Lower leg skin (tissue), 4 donors: ENCODE measurements at places on chromosomes 1 and 21. TPM values are rescaled to one million over a fixed set of nuclear protein-coding genes. Genes with fewer than 3 reads are reported as not detected.

DNA sequence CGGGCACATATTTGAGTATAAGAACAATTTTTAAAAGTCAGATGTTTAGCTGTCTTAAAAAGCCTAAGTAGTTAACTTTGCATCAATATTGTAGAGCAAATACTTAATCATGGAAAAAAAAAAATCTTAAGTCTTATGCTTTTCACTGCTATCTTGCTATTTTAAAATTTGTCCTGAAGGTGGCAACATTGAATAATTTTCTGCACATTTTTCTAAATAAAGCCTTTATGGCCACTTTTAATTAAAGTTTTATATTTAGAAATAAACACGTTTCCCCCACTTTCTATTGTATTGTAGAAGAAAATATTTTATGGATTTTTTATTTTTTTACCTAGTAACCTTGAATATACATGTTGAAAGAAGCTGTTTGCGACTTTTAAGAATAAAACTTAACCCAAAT is 198.8 kb downstream of the AMY1C start:
- DNase-seq, result no peak

- no peak for DNase-seq
Observed at GRCh38 chr1:220670365-220670764, 19.8 kb upstream of the C1orf115 start.

GRCh38 chr1:186202271-186202764 is 172.7 kb downstream of the TPR start:
- DNase-seq, result peak; percentile 81

GRCh38 chr1:60273185-60273584 is 199.6 kb upstream of the C1orf87 start:
- DNase-seq, result no peak

DNA sequence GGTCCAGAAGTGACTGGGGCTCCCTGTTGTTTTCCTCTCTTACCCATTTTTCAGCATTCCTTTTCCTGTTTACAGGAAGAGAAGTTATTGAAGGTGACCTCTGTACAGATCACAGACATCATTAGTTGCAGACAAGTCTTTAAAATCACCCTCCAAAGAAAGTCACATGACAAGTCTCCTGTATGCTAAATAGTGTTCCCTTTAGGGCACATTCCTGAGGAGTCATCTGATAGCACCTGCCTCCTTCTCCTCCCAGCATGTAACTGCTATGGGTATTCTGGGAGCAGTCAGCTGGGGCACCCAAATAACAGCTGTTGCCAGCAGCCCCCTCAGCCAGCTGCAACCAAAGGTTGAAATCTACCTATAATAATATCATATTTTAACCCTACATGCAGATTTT is 200.6 kb downstream of the PTGER3 start:
- no peak for DNase-seq

GRCh38 chr1:76005765-76006164 is 68.8 kb upstream of the ST6GALNAC3 start:
- DNase-seq, result no peak

GRCh38 chr1:227793948-227794816 is 21.3 kb upstream of the PRSS38 start:
- peak; percentile 89 for DNase-seq

DNA sequence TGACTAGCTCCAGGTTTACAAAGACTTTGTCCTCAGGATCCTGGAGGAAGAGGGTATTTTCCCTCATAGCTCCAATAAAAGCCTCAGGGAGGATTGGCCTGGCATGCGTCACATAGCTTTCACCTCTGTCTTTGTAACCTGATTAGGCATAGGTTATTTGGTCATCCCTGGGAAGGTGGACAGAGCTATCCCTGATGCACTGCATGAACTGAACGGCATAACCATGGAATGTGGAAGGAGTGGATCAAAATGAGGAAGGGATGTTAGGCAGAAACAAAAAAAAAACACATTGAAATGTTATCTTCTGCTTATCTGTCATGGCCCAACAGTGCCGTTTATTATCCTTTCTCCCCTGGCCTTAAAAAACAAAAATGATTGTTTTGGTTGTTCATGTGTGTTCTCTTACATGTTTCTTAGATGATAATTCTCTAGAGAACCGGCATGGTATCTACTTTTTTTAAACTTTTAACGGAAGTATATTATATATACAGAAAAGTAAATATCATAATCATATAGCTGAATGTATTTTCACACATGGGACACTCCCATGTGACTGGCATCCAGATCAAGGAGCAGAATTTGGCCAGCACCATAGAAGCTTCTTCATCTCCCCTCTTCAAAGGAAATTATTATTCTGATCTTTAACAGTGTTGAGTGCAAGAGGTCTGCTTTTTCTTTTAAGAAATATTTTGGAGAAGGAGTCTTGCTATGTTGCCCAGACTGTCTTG is 85.3 kb downstream of the RPS6KC1 start:
- DNase-seq, result no peak

GRCh38 chr1:241600496-241600901 is 39.7 kb downstream of the CHML start:
- DNase-seq, result no peak

DNA sequence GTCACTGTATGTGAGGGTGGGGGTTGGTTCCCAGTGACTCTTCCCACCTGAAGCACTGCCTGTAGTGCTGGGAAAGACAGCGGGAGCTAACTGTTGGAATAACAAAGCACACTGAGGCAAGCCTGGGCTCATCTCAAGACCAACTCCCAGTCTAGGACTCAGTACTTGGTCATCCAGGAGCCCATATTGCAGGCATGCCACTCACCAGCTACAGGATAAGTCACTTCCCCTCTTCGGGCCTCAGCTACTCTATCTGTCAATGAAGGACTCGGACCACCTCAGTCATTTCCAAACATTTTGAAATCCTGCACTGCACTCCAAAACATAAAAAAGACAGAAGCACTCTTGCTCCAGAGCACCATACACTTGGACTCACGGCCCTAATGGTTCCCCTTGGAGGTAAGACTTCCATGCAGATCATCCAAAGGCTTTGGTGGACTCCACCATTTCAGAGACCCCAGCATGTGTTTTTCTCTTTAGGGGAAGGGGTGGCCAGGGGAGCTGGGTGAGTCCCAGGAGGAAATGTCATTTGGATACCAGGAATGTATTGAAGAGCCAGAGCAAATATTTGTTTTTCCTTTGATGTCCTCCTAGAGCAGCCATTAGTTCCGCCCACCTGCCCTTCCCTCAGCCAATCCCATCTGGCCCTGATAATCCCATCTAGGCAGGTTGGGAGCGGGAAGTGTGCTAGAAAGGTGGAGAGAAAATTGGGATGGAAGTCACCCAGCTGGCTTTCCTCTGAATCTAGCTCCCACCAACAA is 3.1 kb downstream of the NUAK2 start:
- no peak for DNase-seq

DNA sequence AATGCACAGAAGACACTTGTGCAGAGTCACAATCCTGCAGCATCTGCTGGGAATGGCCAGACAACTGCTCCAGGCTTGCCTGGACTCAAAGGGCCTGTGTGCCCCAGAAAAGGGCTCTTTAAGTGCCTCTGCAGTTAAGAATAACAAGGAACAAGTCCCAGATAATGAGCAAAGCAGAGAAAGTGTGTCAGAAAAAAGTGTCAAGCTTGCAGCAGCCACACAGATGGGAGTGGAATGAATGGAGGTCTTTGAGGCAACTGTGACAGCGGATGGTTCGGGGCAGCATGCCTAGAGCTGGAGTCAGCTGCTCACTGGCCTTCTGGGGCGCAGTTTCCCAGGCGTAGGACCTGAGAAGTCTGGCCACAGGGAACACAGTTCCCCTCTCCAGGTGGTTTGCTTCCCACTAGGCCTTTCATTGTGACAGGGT is 5.1 kb downstream of the PARP1 start:
- no peak for DNase-seq

GRCh38 chr1:199794105-199794863 is 233.2 kb upstream of the NR5A2 start:
- no peak for DNase-seq

GRCh38 chr1:206430031-206430983 is 40.0 kb upstream of the IKBKE start:
- DNase-seq, result no peak

DNA sequence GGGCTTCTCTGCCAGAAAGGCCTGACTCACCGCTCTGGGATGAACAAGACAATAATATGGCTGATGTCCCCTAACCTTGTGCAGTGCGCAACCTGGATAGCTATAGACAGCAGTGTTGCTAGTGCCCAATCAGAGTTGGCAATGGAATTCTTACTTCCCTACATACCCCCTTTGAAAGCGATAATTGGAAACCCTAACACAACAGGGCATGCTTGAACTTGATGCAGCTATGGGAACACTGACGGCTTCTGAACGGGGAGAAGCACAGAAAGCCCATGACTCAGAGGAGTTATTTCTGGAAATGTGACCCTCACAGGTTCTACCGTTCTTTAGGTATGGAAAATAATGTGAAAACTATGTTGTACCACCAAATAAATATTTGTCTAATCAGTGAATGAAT is 200.6 kb downstream of the TRABD2B start:
- DNase-seq, result no peak

DNA sequence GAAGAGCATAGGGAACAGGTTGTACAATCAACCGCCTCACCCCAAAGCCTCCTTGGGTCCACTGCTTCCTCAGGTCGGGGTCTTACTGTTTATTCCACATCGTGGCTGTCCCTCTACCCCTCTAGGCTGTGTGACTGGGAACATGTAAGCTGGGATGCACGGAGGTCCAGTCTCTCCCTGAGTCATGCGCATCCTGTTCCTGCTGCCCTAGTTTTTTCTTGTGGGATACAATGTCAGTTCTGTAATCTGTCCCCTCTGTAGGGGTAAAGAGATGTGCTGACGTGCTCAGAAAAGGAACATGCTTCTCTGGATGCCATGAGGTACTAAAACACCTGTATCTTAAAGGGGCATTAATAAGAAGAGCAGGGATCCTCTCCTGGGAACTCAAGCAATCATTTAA is 66.2 kb downstream of the SLC45A1 start:
- DNase-seq, result no peak

- DNase-seq, result no peak
Observed at GRCh38 chr1:183537405-183537804, 52.9 kb downstream of the NCF2 start.

DNA sequence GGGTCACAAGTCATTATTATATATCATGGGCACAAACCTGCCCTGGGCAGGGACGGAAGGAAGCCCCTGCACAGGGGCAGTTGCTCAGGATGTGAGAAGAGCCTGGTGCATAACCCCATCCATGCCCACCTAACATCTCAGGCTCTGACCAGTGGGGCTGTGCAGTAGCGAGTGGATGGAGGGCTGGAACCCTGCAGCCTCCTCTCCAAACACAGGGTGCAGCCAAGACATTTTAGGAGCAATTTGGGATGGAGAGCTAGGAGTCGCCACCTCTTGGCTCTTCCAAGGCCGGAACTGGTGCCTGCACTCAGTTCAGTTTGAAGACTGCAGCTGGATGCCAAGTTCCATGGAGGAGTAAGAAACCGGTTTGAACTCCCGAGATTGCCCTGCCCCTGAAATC is 2.8 kb downstream of the MX1 start:
- peak; percentile 72 for DNase-seq

DNA sequence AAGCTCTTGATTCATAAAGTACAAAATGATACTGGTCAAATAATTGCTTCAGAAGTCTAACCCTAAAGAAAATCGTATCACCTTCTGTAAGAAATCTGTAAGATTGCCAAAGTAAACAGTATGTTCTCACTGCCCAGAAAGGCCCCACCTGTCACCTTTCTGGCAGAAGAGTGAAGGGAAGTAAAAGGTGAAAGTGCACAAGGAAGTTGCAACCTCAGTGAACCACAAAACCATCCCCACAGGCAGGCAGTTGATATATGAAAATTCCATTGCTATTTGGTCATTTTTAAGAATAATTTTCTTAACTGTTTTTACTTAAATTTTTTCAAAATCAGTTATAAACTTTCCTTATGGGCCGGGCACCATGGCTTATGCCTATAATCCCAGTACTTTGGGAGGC is 48.5 kb upstream of the FBXO28 start:
- no peak for DNase-seq

GRCh38 chr1:199678771-199679170 is 348.7 kb upstream of the NR5A2 start:
- no peak for DNase-seq

DNA sequence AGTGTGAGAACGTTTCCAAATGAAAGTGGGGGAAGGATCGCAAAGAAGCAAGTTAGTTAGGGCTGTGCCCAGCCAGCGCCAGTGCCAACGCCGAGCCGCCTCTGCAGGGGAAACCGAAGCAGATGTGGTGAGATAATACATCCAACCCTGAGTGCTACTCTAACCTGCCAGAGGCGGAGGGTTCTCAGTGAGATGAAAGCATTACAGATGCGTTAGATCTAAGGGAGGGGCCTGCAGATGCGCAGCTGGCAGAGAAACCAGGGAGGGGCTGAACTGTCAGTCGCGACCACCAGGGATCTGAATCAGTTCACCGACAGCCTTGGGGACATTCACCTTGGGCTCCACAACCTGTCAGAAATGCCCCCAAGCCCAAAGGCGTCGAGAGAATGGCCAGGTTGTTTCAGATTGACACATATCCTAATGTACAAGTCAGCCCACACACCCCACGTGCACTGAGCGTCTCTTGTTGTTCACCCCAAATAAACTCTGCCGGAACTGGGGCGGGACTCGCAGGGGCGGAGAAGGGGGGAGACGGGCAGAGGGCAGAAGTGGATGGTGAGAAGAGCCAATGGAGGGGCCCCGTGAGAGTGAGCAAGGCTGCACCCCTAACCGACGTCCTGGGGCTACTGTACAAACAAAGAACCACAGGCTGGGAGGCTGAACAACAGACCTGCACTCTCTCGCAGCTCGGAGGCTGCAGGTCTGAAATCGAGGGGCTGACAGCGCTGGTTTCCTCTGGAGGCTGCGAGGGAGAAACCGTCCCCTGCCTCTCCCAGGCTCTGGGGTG is 8.7 kb upstream of the UMODL1 start:
- no peak for DNase-seq

DNA sequence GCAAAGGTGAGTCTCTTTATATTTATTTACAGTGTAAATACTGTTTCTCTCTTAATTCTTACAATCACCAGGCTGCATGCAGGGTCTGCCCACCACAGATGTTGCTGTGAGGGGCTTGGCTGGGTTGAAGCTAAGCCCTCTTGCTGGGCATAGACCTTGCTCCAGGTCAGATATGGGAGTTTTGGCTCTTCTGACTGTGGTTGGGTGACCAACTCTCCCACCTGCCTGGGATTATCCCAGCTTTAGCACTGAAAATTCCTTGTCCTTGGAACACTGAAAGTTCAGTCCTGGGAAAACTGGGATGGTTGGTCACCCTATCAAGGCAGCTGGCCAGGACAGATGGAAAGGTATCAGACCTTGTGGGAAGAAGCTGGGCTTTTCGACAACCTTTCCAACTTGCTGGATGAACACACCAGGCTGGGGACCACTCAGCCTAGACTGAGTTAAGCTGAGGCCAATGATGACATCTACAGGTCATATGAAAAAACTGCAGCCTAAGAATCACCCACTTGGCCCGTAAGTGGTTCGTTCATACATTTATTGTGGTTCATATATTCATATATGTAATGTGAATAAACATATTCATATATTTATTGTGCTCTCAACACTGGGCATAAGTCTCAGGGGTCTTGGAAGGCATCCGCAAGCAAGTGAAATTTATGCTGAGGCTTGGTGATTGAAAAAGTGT is 26.6 kb upstream of the HPDL start:
- no peak for DNase-seq

The CA6 gene
- 17.4 TPM for total RNA-seq

The MEX3A gene
- 0.21 TPM for total RNA-seq

The SLC19A2 gene
- 35.1 TPM for total RNA-seq

The RAP1GAP gene
- total RNA-seq, result 4.0 TPM

The YOD1 gene
- total RNA-seq, result 59.9 TPM

The LEFTY1 gene
- total RNA-seq, result not detected

The TSTD1 gene
- total RNA-seq, result 94.9 TPM
